ENCODE measurements at places on chromosomes 5 and 9. TPM values are rescaled to one million over a fixed set of nuclear protein-coding genes. Genes with fewer than 3 reads are reported as not detected.

EGFL7 gene
- 6.9 TPM for total RNA-seq

FOXD4L5 gene
- 0.16 TPM for total RNA-seq

GRCh38 chr9:125527471-125528002, 179.5 kb downstream of the MAPKAP1 start:
- no peak for DNase-seq

DNA sequence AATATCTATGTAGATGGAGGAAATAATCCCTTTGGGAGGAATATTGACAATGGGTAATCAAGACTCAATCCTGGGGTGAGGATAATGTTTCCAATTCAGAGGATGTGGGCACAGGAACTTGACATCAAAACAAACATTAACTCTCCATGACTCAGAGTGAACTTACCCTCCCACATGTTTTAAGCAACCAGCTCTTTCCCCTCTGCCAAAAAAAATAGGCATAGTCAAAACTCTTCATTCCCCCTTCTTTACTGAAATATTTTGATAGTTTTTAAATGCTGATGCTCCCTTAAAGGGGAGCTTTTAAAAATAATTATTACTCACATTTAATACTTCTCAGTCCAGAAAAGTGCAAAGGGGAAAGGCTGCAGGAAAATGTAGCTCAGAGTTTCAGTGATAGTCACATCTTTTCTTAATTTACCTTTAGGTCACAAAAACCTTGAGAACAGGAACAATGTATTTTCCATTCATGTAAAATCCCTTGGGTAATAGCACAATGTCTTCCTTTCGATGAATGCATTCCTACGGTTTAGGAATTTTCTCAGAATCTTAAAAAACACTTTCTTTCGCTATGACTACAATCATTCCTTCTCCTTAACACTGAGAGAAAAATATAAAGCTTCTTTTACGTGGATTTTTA, 298.4 kb upstream of the GRAMD2B start:
- no peak for DNase-seq

- no peak for DNase-seq
These were observed 674 bp downstream of the C5orf15 start for GRCh38 chr5:133967698-133968203.

DNA sequence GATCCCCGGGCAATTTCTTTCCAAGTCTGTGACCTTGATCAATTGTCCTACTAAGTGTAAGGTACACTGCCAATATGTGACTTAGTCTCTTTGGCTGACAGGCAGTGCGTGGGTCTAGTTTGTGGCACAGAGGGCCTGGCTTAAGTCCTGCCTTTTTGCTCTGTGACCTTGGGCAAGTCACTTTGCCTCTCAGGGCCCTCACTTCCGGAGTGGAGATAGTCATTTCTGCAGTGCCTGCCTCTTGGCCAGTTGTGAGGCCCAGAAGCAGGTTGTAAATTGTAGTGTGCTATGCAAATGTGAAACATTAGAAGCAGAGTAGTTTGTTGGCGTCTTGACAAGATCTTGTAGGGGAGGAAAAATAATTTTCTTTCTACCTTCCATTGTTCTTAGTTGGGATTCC, 39.0 kb downstream of the KIF4B start:
- no peak for DNase-seq

DNA sequence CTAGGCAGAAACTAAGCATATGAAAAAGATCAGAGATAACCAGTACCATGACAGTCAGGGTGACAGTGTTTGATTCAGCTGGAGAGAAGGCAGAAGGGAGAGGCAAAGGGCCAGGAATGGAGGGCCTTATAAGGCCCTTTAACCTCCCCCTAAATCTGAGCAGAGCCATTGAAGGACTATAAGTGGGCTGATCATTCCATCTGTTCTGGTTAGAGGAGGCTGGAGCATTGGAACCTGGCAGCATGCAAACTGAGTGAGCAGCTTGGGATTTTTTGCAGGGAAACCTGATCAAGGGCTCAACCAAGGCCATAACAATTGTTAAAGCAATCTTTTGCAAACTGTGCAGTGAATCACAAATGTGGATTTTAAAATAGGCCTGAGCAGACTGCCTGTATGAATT, 174.5 kb upstream of the DAP start:
- no peak for DNase-seq

- DNase-seq, result no peak
These were observed 12.0 kb downstream of the NDST1 start for GRCh38 chr5:150519978-150520377.

DNA sequence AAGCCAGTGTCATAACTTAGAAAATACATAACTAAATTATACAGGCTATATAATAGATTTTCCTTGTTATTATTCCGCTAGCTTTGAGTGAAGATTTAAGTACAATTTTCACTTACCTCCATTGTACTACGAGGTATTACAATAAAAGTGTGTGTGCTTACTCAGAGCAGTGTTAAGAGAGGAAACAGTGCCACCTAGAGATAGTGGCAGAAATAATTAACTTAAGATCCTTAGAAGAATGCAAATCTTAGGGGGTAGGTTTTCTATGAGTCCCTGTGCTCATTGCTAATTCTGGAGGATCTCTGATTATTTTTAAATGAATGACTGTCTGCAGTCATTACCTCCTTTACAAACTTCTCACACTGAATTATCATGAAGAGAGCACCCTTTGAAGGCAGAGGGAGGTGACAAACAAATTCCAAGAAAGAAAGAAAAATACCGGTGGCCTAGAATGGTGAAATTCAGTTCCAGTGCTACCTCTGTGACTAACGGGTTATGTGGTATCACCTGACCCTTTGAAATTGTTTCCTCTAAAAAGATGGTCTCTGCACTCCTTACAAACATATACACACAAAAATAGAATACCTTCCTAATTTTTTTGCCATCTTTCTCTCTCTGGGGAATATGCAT, 379.8 kb downstream of the TRIM36 start:
- DNase-seq, result no peak

GRCh38 chr9:20754556-20754955, 70.5 kb downstream of the FOCAD start:
- DNase-seq, result no peak

- DNase-seq, result no peak
These were observed 22.4 kb downstream of the IL7R start for GRCh38 chr5:35879096-35879495.

- DNase-seq, result no peak
These were observed 147.6 kb upstream of the SPRY4 start for GRCh38 chr5:142472306-142472951.

GRCh38 chr9:93061791-93062763, 3.6 kb downstream of the SUSD3 start:
- no peak for DNase-seq

DNA sequence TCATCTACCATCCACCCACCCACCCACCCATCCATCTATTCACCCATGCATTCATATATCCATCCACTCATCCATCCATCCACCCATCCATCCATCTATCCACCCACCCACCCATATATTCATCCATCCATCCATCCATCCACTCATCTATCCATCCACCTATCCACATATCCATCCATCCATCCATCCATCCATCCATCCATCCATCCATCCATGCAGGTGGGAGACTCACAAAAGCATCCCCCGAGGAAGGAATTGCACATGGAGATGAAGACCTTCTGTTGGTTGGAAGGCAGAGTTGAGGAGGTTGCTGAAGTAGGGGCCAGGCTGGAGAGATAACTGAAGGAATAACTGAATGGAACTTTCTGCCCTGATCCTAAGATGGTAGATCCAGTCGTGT, 126.9 kb downstream of the RGS3 start:
- DNase-seq, result no peak

DNA sequence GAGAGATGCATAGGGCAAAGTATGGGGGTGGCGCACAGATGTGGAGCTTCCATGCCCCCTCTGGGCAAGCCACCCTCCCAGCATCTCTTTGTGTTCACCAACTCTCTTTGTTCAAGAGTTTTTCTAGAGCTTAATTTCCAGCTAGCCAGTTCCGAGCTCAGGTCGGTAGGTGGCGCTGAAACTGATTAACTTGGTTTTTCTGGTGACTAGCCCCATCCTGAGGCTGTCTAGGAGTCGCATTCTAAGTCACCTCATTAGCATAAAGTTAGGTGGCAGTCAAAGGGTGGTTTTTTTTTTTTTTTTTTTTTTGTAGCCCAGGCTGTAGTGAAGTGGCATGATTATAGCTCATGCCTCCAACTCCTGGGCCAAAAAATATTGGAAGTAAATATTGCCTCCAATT, 476.4 kb downstream of the KDM4C start:
- no peak for DNase-seq

- no peak for DNase-seq
These were observed 38.2 kb downstream of the CNOT8 start for GRCh38 chr5:154896562-154897165.

DNA sequence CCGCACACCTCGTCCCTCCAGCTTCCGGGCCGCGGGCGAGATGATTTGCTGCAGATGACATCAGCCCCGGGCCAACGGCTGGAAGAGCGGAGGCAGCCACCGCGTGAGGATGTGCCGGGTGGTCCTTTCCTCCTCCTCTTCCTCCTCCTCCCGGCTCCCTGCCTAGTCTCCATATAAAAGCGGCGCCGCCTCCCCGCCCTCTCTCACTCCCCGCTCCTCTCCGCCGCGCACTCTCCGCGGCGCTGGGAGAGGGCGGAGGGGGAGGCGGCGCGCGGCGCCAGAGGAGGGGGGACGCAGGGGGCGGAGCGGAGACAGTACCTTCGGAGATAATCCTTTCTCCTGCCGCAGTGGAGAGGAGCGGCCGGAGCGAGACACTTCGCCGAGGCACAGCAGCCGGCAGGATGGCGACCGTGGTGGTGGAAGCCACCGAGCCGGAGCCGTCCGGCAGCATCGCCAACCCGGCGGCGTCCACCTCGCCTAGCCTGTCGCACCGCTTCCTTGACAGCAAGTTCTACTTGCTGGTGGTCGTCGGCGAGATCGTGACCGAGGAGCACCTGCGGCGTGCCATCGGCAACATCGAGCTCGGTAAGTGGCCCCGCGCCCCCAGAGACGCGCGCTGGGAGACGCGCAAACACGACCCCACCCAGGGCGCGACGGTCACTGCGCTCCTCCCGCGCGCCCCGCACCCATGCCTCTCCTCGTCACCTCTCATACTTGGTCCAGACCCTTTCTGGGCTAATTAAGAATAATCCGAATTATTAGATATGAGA, at the start of gene MAP1B:
Gene MAP1B, plus strand, starts transcription at position 345 of the 770 bp plus-strand sequence. Its CDS starts 57 bp downstream, at position 402.
- peak; percentile 89 for DNase-seq

DNA sequence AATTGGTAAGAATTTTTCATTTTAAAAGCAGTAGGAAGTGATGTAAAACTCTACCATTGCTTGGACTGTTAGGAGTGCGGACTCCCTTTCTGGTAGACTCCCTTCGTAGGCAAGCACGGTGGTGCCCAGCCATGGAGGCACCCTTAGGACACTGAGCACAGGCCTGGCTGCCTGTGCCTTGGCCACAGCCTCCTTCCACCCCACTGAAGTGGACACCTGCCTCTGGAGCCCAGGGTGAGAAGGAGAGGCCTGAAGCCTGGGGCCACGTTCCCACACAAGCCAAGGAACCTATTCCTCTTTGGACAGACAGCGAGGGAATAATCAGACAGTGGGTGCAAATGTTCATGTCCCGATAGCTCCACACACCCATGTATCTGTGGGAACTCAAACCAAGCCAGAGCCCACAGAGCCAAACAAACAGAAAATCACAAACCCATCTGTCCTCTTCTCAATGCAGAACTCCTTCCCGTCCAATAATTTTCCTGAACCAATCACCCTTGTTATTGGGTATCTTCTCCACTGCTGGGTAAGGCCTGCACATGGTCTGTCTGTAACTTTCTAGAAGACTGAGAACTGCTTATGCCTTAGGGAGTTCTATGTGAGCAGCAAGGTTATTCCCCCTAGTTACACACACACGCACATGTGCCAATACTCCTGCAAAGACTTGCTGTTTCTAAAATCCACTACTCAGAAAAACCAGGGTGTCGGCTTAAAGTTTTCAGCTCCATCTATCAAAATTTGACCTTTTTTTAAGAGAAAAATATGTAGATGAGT, 45.2 kb downstream of the UBE2QL1 start:
- no peak for DNase-seq

DNA sequence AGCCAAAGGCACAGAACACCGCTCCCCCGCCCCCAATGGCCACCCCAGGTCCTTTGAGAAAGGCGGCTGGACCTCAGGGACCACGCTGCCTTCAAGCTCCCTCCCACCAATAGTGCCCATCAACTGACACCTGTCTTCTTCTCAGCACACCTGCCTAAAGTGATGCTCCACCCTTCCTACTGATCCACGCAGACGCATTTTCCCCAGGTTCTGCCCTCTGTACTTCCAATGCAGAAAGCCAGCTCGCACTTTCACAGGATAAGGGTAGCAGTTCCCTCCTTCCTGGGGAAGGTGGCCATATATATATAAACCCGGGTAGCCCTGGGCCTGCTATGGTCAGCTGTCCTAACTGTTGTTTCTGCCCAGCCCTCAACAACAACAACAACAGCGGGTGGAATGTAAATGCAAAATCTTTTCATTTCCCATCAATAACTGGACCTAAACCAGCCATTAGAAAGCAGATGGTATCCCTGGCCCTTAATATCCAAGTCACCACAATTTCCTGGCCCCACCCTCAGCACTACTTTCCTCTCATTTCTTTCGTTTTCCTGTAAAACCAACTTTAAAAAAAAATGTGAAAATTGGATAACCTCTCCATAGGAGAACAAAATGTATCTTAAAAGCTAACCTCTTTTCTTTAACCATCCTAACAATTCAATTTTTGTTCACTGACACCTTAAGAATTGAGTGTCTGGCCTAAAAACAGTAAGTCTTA, 1.7 kb downstream of the GOLM1 start:
- DNase-seq, result no peak

DNA sequence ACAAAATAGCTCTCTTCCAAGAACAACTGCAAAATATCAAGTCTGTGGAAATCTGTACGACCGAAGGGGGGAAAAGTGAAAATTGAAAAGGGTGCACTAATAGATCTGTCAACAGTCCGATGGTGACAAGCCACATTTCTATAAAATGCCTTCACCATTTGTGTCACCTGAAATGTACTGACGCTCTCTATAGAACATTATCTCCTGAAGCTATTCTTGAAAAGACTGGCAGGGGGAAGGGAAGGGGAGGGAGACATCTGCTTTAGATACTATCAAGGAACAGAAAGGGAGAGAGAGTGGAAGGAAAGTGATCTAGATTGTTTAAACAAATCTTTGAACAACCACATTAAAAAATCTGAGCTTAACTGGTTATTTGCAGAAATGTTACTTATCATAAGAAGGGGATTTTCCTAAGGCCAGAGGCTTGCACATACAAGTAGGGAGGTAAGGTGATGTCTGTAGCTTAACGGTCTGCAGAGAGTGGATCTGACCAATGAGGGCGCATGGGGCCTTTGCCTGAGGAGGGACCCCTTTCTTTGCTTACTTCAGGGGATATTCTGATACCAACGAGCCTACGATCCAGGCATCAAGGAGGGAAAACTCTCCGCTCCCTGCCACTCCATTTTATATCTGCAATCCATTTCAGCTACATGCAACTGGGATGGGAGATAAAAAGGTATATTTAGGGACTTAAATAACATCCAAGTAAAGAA, 92.1 kb downstream of the CRB2 start:
- DNase-seq, result no peak

Measured in osteocyte (in vitro differentiated cells).